Stimulated activated CD8-positive, alpha-beta memory T cell treated with anti-CD3 and anti-CD28 coated beads, Interleukin-7, amount 100 ng/mL, for 1 hour (primary cell): ENCODE measurements at places on chromosomes 6 and 20.

- DNase-seq = no peak
These were observed 17.4 kb upstream of the GTSF1L start for GRCh38 chr20:43744151-43744611.

DNA sequence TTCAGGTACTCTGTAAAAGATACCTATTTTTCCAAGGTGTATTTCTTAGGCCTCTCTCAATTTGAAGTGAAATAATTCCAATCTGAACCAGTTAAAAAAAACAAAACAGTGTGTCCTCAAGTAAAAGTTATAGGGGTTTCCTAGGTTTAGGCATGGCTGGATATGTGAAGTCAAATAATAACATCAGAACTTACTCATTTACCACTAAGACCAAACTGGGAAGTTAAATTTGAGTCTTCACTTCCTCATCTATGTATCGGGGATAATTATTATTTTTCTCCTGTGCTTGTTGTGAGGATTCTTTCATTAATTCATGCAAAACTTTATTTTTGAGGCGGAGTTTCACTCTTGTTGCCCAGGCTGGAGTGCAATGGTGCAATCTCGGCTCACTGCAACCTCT lies 86.2 kb upstream of the PTPRK start:
- no peak for DNase-seq

DNA sequence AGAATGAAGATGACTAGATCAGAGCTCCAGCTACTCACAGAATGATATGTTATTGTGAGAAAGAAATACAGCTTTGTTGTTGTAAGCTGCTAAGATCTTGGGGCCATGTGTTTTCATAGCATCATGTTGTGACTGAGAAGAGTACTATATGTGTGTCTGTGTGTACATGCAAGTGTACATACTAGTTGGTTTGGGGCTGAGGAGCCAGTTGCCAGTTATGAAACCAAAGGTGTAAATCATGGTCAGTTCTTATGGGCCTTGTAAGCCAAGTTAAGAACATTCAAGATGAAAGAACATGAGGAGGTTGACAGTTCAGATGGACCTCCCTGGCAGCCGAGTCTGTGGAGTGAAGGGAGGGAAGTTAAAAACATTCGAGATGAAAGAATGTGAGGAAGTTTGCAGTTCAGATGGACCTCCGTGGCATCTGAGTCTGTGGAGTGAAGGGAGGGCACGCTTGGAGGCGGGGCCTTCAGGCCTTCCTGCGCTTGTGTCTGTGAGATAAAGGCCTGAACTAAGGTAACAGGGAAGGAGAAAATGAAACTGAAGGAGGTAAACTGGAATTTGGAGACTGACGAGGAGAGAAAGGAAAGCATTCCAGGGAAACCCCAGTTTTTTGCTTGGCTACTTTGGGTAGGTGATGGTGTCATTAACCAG lies 13.9 kb downstream of the AFDN start:
- DNase-seq = no peak

GRCh38 chr6:36027501-36028087 lies at the start of gene MAPK14:
TSS of gene MAPK14 (plus strand) at chr6:36027808. CDS start at chr6:36028158, 350 bp downstream.
- peak; percentile 96 for DNase-seq

GRCh38 chr6:143233554-143234285 lies 173.0 kb downstream of the AIG1 start:
- no peak for DNase-seq

DNA sequence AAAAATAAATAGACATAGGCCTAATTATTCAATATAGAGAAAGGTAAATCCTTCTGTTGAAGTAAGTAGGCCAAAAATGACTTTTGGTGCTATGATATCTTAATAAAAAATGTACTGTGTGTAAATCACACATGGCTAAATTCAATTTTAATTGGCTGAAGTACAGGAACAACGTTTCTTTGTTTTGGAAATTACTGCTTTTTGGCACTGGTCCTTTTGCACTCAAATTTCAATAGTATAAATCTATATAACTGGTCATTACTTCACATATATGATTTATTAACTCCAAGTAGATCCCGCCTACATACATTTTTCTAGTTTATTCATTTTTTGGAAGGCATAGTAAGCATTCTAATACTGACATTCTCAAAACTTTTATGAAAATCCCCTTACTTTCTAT lies 114.5 kb downstream of the RALGAPA2 start:
- DNase-seq = no peak

- DNase-seq = no peak
These were observed 12.7 kb upstream of the PPP1R3G start for GRCh38 chr6:5072440-5072839.

DNA sequence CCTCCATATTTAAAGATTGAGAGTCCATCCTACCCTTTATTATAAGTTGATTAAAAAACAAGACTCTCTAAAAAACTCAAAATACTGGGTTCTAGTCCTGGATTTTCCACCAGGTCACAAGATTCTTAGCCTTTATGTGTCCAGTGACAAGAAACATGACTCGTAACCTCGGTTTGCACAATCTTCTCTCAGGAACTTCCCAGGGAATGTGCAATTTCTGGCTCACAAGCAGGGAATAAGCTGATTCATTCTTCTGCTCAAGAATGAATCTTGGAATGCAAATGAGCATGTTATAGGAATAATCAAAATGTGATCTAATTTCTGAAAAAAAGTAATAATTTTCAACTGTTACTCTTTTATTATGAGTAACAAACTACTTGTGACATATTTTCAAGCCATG lies 45.1 kb downstream of the OGFRL1 start:
- DNase-seq = no peak

DNA sequence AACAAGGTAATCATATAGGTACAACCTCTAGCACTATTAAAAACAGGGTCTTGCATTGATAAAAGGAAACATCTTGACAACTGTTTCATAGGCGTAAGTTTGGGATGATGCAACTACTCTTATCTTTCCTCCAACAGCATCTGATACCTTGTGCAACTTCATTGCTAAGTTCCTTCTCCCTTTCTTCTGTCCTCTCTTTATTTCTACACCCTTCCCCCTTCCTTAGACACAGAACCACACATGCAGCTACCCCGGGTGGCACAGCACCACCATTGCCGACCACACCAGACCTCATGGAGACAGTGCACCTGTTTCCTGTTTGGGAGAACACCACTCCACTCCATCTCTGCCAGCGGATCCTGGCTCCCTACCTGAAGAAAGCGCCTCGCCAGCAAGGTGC lies 14.4 kb downstream of the MYB start:
- DNase-seq = no peak

DNA sequence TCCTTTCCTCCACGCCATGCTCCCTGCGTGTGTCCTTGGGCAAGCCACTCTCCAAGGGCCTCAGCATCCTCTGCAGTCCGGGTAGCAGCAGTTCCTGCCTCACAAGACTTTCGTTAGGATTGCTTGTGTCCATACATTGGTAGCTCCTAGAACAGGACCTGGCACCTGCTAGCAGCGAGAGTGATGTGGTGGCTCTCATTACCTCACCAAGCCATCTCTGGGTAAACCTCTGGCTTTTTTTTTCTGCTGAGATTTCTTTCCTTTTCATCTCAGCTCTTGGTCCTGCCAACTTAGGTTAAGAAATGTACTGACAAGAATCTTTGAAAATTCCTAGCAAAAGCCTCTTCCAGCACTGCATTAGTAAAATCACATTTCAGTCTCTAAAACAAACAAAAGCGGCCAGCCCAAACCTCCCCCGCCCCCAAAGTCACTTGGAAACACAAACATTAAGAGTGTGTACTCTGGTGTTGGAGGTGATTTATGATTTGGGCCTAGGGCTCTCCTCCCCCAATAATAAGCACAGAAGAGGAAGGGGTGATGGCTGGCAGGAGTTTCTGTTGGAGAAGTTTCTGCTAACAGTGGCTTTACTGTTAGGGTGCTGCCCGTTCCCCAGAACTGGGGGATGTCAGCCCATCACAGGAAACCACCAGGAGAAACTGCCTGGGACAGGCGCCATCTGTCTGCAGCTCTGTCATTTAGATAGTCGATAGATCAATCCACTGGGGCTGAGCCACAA lies 199.2 kb downstream of the CD83 start:
- DNase-seq = no peak

GRCh38 chr6:158751921-158752320 lies 67.2 kb downstream of the EZR start:
- DNase-seq = no peak
